ENCODE measurements at places on chromosomes 5 and 9.
A peak's percentile ranks its signal among the peaks of the same experiment; 100 is the strongest.

GRCh38 chr5:43802651-43803050 lies 199.7 kb downstream of the NNT start:
- DNase-seq, result peak; percentile 43

DNA sequence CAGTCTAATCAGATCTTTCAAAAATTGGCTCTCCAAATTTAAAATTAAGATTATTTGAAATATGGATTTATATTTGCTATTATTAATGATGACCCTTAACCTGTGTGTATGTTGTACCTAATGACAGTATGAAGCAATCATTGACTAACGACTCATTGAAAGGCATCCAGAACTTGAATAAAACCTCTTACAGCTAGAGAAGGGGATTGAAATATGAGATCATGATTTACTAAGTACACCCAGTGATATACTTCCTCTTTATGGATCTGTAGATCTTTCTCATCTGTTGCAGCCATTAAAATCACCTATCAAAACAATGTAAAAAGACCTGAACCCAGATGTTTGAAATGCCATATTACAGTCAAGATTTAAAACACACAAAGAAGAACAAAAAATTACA lies 126.5 kb downstream of the RPS23 start:
- DNase-seq, result peak; percentile 72

DNA sequence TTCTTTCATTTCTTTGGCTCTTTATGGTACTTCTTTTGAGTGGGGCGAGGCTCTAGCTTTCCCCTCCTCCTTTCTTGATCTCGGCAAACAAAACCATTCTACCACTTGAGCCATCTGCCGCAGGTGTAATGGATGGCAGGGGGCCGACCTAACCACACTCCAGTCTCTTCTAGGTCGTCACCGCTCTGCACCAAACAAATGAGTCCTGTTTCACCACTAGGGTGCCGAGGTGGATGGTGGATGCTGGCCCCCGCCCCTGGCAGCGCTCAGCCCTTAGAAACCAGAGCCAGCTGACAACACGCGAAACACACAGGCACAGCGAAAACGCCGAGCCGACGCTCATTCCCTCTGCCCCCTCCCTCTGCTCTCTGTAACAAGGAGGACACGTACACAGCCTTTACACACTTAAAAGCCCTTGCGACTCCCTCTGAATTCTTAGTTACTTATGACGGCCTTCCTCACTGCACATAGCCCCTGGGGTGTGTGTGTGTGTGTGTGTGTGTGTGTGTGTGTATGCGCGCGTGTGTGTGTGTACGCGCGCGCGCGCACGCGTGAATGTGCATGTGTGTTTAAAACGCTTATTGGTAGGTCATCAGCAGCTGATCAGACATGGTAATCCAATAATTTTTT lies 199.4 kb downstream of the MEF2C start:
- DNase-seq, result peak; percentile 99

- peak; percentile 80 for DNase-seq
Measured at GRCh38 chr5:52342361-52342760, 445.4 kb upstream of the ITGA1 start.

DNA sequence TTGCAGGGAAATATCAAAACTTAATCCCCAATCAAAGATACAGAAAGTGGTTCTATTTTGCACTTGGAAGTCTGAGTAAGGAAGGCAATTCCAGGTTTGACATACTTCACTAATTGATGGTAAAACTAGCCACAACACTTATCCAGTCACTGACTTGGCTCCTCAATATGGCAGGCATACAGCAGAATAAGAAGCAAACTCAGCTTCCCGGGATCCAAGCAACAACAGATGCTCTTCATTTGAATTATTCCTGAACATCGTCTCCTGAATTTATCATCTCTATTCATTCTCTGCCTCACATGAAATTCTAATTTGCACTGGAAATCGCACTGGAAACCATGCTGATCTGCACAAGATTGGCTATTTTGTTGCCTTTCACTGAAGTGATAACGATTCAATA lies 629.6 kb downstream of the PRELID2 start:
- DNase-seq, result no peak

- DNase-seq, result peak; percentile 95
Measured at GRCh38 chr5:172640822-172641358, at the start of gene NEURL1B. Gene NEURL1B (plus strand): TSS chr5:172641263. CDS start chr5:172641407, 144 bp downstream.
